ENCODE measurements at places on chromosomes 5 and 9. TPM values are rescaled to one million over a fixed set of nuclear protein-coding genes. Genes with fewer than 3 reads are reported as not detected.

GRCh38 chr5:149550594-149551226 lies 529 bp downstream of the CSNK1A1 start:
- peak; percentile 40 for DNase-seq

The MACIR gene
- total RNA-seq: 53.1 TPM

The RMRP gene
- 26,785 TPM for total RNA-seq

The FCN2 gene
- not detected for total RNA-seq

The CMYA5 gene
- 0.66 TPM for total RNA-seq

GRCh38 chr9:20550326-20550725 lies 72.0 kb downstream of the MLLT3 start:
- DNase-seq: no peak

GRCh38 chr9:87643107-87643650 lies 82.7 kb upstream of the CTSL start:
- DNase-seq: no peak

DNA sequence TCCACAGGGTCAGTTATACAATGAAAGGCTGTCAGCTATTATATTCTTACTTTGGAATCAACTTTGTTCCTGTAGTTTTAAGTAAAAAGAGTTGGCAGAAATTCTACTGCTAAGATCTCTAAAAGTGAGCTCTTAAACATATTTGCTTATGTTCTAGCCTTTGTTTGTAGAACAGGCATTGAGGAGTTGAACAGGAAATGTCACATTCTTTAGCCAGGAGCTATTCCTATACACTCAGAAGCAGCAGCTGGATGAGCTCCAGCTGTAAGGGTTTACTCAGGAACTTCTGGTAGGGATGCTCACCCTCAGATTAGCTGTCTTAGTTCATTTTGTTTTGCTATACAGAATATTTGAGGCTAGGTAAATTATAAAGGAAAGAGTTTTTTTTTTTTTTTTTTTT lies 22.4 kb upstream of the SPINK14 start:
- peak; percentile 75 for DNase-seq

DNA sequence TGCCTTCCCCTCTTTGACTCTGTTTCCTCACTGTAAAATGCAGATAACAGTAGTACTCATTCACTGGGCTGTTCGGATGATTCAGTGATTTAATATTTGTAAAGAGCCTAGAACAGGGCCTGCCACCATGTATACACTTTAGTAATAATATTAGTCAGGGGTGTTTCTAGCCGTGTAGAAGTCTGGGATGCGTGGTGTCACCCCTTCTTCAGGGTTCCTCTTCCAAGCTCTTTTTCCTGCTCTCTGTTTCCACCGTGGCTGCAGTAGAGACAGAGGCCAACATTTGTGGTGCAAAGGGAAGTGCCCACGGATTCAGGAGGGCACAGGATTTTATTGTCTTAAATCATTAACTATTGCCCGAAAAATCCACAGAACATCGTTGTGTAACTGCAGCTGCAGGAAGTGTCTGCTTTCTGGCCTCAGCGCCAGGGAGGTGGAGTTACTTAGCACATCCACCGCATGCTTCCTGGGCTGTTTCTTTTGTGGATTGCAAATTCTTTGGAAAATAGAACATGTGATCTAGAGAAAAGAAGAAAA lies 61.7 kb downstream of the TRIO start:
- DNase-seq: peak; percentile 83

GRCh38 chr5:172852490-172853354 lies 18.7 kb downstream of the ERGIC1 start:
- peak; percentile 30 for DNase-seq

The RELL2 gene
- total RNA-seq: 2.1 TPM

The SREK1IP1 gene
- total RNA-seq: 21.4 TPM

DNA sequence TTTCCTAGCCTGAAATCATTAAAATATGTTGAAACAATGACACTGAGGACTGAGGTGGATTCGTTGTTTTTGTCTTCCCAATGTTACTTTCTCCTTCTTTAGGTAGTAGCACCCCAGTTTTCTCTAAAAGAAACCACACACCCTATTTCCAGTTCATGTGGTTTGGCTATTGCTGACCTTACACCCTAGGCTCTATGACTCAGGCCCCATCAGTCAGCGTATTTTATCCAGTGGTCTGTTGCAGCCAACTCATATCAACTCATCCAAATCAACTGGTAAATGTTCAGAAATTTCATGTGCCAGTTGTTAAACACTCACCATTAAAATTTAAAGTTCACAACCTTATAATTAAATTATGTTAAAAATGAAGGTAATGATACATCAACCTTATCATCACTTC lies 44.6 kb upstream of the NFIB start:
- DNase-seq: no peak

DNA sequence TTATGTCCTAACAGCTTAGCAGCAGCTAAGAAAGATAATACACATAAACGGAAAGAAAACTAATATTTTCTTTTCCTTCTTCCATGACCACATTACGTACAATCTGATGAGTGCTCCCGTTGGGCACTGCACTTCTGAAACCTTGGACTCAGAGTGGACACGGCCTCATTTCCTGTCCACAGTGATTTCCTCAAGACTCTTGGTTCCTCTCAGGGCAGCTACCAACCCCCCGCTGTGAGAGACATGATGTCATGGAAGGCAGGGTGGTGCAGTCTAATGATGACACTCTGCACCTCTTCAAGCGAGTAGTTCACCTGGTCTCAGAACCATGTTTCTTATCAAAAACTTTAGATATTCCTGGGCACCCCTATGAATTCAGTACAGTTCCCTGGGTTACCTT lies 68.7 kb upstream of the CTSL start:
- DNase-seq: no peak

DNA sequence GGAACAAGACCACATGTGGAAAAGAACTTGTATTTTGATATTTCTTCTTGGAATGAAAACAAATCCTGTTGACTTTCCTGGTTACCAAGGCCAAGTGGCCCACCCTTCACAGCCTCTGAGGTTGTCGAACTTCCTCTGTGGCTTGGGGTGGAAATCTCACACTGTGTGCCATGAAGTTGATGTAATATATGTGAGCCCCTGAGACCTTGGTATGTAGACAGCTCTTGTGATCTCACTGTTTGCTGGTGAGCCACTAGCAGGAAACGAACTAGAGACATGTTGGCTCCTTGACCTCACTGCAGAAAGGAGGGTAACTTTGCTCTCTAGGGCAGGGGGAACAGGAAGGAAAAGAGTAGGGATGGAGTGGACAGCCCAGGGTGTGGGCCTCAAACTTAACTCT lies 159.4 kb downstream of the ARHGAP26 start:
- DNase-seq: no peak

DNA sequence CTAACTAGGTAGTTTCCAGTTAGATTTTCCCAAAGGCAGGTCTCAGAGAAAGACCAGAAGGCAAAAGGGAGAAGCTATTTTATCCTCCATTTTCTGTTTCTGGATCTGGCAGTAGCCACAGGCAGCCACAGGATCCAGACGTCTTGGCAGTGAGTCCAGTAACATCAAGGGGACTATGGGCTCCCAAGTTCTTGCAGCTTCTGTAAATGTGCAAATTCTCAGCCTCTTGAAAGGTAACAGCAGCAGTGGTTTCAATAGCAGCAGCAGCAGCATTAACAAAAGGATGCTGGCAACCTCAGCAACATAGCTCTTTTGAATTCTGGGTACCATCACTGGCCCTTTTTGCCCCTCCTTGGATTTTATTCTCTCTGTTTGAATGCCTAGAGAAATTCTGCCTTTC lies 27.1 kb upstream of the IL33 start:
- no peak for DNase-seq

The CANX gene
- total RNA-seq: 571 TPM

The SV2C gene
- 0.35 TPM for total RNA-seq

DNA sequence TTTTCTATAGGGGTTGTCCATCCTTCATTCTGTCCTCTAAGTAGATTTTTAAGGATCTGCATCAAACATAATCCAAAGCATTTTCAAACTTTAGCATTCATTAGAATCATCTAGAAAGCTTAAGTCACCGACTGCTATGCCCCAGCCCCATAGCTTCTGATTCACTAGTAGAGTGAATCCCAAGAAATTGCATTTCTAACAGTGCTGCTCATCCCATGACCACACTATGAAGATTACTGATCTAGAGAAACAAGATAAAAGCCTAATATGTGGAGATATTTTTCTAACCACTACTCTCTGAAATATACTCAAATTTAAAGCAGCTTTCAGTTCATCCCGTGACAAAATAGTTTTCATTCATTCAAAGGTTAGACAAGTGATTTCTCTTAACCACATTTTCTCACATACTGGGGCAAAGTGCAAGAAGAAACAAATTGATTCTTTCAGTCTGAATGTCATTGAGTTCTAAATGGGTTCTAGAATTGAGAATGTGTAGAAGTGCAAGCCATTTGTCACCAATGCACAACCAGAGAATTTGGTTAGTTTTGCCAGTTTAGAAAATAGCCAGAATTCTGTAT lies 286.9 kb upstream of the CD180 start:
- DNase-seq: no peak

Data from colonic mucosa (tissue), 4 donors.